Activated T-cell treated with anti-CD3 and anti-CD28 coated beads, Interleukin-2, amount 50 U/mL, for 48 hours (primary cell): ENCODE measurements at places on chromosomes 16 and 17.

- no peak for DNase-seq
Observed at GRCh38 chr17:56608944-56609343, 15.4 kb downstream of the NOG start.

DNA sequence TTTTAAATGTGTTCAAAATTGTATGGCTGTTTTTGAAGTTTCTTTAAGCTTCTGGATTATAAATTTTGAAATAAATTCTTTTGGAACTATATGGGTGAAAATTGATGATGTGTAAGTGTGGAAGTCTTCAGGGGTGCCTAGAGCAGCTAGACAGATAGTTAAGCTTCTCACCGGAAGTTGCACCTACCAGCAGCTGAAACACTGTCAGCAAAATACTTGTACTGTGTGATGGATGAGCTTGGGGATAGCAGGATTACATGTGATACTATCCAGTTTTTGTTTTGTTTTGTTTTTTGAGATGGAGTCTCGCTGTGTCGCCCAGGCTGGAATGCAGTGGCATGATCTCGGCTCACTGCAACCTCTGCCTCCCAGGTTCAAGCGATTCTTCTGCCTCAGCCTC is 19.7 kb downstream of the RBL2 start:
- no peak for DNase-seq

DNA sequence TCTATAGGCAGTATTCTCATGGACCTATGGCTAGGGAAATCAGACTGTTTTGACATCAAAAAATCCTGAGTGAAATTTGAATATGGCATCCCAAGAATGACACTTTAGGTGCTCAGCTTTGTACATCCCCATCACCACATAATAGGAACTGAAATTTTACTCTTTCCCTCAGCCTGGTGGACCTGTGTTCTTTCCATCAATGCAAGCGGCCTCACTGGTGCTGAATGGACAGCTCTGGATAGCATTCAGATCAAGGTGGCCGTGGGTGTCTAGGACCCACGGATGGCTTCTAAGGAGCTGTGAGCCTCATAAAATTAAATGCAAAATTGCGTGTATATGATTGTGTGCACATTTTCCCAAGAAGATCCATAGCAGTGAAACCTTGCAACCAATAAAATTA is 152.6 kb downstream of the MAP2K6 start:
- DNase-seq: no peak

- DNase-seq: no peak
Observed at GRCh38 chr16:24728011-24728410, 1.4 kb upstream of the TNRC6A start.

DNA sequence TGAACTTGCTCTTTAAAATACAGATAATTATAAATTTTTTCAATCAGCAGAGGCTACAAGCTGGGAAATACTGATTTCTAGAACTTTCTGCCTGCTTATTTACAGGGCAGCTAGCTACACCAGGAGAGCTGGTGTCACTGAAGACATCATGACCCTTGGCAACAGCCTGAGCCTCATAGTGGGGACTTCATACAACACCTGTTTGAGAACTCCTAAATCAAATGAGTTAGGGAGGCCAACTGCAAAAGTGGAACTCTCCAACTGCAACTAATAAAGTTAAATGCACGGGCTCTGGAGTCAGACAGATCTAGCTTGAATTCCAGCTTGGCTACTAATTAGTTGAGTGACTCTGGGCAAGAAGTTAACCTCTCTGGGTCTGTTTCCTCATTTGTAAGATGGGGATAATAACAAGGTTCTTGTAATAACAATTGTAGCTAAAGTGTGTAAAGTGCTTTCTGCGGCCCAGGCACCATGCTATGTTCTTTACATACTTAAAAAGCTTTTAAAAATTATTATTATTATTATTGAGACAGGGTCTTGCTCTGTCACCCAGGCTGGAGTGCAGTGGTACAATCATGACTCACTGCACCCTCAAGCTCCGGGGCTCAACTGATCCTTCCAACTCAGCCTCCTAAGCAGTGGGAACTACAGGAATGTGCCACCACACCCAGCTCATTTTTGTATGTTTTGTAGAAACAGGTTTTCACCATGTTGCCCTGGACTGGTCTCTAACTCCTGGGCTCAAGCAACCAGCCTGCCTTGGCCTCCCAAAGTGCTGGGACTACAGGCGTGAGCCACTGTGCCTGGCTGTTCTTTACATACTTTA is 33.4 kb downstream of the VAC14 start:
- DNase-seq: no peak

DNA sequence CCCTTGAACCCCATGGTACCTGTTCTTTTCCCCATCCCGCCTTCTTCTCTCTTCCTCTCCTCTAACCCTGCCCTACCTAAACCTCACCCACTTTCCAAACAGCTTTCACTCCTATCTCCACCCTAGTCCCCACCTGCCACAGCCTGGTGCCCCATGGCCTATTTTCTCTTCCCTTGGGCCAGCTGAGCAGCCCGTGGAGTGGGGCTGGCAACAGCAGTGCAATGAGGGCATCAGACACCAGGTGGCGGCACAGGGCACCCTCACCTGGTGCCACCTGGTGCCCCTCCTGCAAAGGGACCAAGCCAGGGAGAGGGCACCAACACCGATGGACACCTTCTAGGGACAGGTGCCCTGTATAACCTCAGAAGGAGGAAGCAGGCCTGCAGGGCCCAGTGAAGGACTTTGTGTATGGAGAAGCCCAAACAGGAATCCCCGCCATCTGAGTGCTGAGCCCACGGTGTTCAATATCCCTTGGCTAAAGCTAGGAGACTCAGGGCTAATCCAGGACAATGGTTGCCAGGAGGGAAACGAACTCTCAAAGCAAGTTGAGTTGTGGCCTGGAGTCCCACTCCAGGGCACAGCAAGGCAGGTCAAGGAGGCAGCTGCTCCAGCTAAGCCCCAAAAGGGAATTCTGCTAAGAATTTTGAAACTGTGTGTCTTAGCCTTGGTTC is 4.0 kb upstream of the ABCC3 start:
- DNase-seq: peak; percentile 77

GRCh38 chr17:75752802-75753513 is 12.0 kb downstream of the GALK1 start:
- no peak for DNase-seq

GRCh38 chr16:546909-547770 is 13.1 kb upstream of the PRR35 start:
- DNase-seq: peak; percentile 69

DNA sequence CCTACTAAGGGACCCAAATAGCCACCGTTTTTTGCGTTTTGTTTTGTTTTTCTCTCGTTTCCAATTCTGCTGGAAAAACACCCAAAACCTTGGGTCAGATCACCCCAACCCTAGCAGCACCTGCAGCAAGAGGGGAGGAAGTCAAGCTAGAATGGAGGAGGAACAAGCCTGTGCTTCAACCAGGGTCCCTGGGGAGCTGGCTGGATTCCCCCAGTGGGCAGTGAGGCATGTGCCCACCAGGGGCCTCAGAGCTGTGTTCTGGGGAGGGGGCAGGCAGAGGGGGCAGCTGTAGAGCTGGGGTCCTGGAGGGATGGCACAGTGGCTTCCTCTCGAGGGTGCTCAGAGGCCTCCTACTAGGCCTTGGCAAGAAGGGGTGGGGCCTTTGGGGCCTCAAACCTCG is 6.5 kb downstream of the CD79B start:
- no peak for DNase-seq

DNA sequence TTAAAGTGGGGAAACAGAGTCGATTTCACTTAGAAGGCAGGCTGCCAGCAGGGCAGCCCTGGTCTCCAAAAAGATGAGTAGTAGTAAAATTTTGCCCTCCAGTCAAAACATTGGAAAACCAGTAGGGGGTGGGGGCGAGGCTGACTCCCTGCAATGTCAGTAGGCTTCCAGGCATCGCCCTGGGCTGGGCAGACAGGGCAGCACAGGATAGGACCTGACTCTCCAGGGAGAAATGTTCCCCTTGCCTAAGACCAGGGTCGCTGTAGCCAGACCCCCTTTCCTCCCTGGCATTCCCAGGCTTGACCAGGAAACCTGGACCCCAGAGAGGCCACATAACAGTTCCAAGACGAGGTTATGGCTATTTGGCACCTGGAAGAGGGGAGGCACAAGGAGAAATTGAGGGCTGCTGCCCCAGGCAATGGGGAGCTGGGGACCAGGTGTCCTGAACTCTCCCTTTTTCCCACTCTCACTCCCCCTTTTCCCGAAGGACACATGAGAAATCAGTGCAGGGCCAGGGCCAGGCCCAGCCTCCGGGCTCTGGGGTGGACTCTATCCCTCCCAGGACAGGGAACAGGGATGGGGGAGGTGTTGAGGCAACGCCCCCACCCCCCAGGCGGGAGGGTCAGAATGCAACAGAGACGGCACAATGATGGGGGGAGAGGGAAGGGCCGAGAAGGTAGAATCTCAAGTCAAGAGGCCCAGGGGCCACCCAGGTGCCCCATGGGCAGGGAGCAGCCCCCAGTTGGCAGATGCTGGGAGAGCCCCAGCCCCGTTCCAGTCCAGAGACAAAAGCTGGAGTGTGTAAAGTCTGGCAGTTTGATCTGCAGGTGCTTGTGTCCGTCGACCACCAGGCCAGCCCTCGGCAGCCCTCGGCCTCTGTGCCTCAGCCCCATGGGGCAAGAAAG is 4.5 kb upstream of the SAMD14 start:
- no peak for DNase-seq

GRCh38 chr17:33021731-33022408 is 30.2 kb downstream of the SPACA3 start:
- DNase-seq: no peak

- no peak for DNase-seq
Observed at GRCh38 chr16:85202631-85203461, 90.6 kb upstream of the CIBAR2 start.

- no peak for DNase-seq
Observed at GRCh38 chr17:77383613-77384608, 243.1 kb downstream of the SEC14L1 start.

DNA sequence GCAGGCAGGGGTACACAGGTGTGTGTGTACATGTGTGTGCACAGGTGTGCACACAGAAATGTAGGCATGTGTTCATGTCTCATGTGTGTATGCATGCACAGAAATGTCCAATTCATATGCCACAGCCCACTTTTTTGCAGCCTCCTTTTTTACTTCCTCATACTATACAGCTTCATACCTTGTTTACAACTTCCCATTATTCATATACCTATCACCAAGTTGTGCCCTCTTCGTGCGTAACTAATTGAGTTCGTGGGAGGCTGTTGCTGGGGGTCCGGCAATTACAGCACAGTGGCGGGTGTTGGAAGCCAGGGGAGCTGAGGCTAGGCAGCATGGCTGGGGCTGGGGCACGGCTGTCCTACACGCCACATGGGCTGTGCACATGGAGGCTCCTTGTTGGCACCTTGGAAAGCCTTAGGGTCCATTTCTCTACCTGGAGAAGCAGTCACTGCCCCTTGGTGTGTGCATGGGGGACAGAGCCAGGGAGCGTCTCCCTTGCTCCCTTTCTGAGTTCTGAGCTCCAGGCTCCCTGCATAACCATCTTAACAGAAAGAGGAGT is 266.7 kb downstream of the ENGASE start:
- DNase-seq: no peak

GRCh38 chr17:76725580-76726230 is 701 bp downstream of the JMJD6 start:
- peak; percentile 85 for DNase-seq

DNA sequence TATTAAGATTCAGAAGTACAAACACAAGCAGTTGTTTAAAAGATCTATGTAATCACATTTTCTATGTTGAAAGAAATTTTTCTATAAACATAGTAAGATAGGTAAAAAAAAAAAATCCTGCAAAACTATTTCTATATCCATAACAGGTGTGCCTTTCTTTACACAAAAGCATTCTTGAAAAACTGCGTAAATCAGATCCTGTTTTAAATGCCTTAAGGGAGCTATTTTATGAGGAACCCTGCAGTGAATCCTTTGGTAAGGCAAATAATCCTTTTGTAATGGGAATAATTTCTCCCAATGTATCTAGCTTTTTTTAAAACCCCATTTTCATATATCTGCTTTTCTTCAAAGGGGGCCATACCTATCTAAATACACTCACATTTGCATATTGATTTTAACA is 157.3 kb downstream of the AATF start:
- DNase-seq: no peak

DNA sequence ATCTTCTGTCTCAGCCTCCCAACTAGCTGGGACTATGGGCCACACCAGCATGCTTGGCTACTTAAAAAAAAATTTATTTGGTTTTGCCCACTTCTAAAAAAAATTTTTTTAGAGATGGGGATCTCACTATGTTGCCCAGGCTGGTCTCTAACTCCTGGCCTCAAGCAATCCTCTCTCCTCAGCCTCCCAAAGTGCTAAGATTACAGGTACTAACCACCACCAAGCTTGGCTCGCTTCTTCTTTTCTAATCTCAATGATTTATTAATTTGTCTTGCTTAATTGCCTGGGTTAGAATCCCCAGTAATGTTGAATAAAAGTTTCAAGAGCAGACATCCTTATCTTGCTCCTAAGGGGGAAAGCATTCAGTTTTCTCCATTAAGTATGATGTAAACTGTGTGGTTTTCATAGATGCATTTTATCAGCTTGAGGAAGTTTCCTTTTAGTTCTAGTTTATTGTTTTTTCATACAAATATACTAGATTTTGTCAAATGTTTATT is 65.8 kb upstream of the NACA2 start:
- no peak for DNase-seq

DNA sequence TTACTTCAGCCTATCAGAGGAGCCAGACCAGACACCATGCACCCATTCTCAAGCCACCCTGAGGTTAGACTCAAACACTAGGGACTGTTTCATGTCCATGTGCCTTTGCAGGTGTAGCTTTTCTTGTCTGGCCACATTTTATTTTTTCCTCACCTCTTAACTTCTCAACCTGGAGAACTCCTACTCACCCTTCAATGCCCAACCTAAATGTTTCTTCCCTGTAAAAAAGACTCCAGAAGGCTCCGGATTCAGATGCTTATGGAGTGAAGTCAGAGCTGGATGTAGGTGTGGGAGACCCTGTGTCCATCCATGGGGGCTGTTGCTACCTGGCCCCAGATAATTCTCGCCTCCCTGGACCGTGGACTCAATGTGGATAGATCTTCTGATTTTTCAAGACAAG is 44.0 kb upstream of the NLRP1 start:
- DNase-seq: no peak

DNA sequence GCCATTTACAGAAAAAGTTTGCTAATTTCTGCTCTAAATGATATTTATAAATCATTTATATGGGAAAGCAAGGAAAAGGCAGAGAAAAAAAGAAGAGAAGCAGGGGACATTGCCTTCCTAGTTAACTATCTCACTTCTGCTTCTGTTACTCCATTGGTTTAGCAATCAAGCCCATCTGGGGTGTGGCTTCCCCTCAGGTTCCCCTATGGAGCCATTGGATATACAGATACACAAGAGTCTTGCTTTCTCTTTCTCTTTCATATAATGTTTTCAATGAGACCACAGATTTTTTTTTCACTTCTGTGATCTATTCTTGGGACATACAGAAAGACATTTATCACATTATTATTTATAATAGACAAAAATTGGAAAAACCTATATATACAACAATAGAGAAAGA is 105.6 kb upstream of the TOM1L1 start:
- DNase-seq: no peak

DNA sequence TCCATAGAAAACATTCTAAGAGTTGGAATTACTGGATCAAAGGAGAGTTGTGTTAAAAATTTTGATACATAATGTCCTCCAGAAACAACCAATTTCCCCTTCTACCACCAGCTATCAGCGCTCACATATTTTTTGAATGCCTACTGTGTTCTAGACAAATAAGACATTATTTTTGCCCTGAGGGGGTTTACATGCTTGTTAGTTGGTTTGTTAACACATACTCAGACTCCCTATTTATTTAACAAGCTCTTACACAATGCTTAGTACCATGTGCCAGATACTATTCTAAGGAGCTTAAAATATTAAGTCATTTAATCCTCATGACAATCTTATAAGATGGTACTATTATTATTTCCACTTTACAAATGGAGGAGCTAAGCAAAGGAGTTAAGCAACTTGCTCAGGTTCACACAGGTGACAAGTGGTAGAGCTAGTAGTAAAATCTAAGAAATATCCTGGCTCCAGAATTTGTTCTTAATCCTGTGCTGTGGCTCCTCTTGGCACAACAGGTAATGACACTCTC is 194.2 kb downstream of the UTP18 start:
- DNase-seq: no peak
